ENCODE measurements at places on chromosomes 16 and 17.
A peak's percentile ranks its signal among the peaks of the same experiment; 100 is the strongest.

- no peak for DNase-seq
Observed at GRCh38 chr16:51872524-51872923, 674.4 kb downstream of the TOX3 start.

DNA sequence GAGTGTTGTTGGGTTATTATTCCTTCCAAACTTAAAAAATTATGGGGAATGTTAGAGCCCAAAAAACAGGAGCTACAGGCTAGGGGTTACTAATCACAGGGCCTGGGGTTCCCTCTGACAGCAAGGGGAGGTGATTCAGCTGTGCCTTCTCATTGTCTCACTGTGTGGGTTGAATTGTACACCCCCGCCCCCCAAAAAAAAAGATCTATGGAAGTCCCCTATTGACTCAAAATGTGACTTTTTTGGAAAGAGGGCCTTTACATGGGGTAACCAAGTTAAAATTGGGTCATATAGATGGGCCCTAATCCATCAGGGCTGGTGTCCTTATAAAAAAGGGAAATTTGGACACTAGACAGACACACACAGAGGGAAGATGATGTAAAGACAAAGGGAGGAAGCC, 190.2 kb downstream of the SOX9 start:
- no peak for DNase-seq

DNA sequence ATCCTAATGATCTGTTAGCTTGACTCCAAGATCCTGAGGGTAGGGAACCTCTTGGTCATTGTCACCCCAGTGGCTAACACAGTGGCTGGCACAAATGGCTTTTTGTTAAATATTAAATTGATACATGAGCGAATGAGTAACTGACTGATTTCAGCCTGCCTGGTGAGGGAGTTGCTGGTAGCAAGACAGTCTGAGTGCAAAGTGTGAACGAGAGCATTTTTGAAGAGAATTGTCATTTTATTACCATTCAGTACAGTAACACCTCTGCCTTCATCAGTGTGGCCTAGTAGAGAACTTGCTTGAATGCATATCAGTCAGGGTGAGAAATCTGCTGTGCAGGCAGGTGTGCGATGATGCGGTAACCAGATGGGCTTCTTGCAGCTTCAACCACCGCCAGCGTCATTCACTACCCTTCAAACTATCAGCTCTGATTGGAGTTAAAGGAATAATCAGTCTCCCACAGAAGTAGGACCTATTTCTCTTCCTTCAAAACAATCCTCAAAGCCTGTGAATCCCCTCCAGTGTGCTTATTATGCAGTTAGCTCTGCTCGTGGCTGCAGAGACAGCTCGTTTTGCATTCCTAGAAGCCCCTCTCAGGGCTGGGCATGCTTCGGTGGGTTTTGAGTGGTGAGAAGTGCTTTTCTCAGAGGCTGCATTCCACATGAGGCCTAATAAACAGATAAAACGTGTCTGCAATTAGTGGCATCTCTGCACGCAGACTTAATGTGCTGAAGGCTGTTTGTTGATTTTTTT, 29.0 kb downstream of the HEXIM2 start:
- DNase-seq: no peak

DNA sequence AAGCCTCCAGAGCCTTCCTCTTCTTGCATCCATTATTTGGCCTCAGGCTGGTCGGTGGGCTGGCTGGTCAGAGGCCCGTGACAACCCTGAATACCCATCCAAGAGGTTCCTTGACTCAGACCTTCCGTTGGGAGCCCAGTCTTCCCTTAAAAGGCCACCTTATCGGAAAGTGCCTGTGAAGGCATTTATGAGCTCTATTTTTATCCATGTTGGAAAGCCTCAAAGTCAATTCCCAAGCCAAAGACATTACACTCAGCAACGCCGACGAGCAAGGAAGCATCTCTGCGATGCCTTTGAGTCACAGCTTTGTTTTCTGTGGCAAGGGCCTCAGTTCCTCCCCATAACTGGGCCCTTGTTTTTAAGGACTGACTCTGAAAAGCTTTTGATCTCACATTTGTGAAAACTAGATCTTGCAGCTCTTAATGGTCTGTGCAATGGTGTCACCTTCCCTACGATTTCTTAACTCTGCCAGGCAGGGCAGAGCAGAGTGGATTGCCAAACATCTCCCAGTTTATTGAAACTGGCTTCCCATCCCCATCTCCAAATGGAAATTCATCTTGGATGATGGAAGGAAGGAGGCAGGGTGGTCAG, 13.3 kb upstream of the SPOP start:
- DNase-seq: no peak

GRCh38 chr17:21842332-21843317, 150.3 kb downstream of the KCNJ18 start:
- no peak for DNase-seq

DNA sequence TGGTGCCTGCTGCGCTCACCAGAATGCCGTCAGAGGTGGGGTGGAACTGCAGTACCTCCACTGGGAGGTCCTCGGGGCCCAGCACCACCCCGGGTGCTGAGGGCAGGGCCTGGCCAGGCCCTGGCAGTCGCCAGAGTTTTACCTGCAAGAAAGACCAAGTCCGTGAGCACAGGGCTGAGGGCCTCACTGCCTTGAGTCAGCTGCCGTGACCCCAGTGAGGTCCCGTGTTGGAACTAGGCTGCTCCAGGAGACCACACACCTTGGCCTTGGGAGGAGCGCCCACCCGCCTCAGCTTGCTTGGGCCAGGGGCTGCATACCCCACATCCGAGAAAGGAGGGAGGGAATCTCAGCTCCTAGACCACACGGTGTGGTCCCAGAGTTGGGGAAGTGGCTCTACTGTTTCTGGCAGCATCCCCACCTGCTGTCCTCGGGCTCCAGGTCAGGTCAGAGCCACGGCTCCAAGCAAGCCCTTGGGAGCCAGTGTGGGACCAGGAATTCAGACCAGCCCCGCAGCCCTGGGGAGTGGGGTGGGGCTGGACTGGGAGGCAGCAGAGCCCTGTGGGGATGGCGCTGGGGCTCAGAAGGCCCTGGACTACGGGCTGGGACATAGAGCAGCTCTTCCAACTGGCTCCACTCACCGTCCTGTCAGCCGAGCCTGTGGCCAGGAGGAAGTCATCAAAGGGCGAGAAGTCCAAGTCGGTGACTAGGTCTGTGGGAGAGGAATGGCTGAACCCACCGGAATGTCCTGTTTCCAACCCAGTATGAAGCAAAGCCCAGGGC, 8.7 kb downstream of the CORO7 start:
- DNase-seq: no peak

GRCh38 chr17:61511480-61512182, 59.4 kb downstream of the TBX4 start:
- no peak for DNase-seq

GRCh38 chr16:88566158-88566557, 4.0 kb upstream of the ZC3H18 start:
- peak; percentile 57 for DNase-seq

- DNase-seq: peak; percentile 63
Observed at GRCh38 chr17:44971776-44972483, 3.8 kb upstream of the C1QL1 start.

GRCh38 chr16:17827313-17827712, 356.6 kb upstream of the XYLT1 start:
- DNase-seq: no peak

DNA sequence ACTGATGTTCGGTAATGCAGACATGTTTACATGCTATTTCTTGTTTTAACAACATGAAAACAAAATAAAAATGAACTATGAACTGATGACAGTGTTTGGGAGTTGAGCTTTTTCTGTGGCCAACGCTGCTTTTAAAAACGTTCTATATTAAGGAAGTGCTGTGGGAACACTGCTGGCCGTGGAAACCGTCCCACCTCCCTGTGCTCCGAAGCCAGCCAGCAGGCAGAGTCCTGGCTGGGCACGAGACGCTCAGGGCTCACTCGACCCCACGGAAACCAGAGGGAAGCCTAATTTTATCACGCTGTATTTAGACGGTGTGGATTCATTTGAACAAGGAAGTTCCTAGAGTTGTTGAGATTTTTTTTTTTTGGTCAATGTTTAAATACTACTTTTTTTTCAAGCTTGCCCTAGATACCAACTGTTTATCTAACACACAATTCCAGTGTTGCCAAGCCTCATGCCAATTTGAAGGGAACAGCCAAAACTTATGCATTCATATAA, 25.8 kb downstream of the ADCY9 start:
- no peak for DNase-seq

Measured in putamen (tissue), 1 donor.